ENCODE measurements at places on chromosomes 12 and 14.

DNA sequence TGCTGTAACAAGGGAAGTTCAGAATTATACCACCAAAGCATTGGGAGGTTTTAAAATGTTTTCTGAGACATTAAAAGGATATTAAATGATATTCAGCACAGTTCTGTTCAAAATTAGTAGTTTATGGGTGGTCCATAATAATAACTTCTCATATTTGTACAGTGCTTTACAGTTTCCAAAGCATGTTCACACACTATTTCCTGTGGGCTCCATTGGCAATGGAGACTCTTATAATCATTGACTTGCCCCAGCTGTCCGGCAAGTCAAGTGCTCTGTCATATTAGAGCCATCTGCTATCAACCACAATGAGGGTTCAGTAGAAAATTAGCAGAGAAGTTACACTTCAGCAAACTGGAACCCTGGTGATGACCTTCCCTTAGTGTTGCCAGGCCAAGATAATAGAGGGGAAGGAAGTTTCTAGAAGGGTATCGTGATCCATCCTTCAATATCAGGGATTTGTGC is 526.6 kb upstream of the CCDC196 start:
- DNase-seq, result no peak

GRCh38 chr12:65568517-65568916 is 255.8 kb upstream of the HMGA2 start:
- no peak for DNase-seq

GRCh38 chr14:105468621-105469241 is 5.9 kb upstream of the CRIP2 start:
- DNase-seq, result no peak

DNA sequence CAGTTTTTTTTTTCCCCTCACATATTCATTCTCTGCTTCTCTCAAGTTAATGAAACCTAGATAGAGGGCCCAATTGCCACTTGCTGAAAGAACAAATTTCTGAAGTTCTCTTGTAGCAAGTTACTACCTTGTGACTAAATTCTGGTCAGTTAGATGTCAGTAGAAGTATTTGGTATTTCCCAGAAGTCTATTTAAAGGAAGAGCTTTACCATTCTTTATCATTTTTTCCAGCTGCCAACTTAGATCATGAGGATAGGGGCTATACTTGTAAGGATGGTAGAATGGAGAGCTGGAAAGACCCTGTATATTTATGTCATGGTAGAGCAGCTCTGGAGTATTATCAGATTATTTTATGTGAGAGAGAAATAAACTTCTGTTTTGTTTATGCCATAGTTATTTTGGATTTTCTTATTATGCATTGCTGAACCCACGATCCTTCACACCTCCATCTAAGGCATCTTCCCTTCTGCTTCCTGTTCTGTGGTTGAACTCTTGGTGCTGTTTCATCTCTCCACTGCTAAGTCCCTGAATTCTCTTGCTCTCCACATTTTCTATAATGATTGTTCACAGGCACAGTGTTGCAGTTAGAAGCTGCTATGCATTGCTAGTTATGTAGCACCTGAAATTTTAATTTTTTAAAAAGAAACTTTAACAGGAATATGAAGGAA is 25.9 kb downstream of the FUT8 start:
- no peak for DNase-seq

GRCh38 chr12:112894128-112894527 is 12.6 kb upstream of the OAS1 start:
- DNase-seq, result no peak

DNA sequence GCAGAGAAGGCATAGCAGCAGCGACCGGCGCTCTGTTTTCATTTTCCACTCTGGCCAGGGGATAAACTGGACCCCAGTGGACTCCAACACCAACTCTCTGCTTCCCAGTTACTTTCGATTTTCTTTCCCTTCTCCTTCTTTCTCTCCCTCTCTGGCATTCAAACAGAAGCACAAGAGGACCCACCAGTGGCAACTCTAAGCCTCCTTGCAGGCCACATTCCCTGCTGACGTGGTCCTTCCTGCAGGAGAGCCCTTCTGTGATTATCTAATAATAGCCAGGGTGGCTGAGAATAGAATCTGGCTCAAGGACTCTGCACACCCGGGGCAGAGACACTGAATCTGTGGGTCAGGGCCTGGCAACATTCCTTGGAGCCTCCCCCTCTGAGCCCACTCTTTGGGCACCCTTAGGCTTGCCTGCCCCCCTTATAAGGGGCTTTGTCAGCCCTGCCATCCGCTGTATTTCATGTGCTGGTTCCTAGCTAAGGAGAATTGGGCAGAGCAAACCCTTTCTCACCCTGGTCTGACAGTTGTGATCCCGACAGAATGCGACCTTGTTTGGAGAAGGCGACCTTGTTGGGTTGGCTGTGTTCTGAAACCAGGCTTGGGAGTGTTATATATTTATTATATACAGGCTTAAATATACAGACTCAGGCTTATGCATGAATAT is 8.2 kb upstream of the HOXC6 start:
- DNase-seq, result no peak

DNA sequence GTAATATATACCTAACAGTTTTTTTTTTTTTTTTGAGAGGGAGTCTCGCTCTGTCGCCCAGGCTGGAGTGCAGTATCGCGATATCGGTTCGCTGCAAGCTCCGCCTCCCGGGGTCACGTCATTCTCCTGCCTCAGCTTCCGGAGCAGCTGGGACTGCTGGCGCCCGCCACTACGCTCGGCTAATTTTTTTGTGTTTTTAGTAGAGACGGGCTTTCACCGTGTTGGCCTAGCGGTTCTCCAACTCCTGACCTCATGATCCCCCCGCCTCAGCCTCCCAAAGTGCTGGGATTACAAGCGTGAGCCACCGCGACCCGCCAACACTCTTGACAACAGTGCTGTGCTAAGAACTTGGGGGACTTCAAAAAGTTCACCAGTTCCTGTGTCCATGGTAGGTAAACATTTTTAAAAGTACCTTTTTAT is 63.5 kb downstream of the FOXG1 start:
- no peak for DNase-seq

DNA sequence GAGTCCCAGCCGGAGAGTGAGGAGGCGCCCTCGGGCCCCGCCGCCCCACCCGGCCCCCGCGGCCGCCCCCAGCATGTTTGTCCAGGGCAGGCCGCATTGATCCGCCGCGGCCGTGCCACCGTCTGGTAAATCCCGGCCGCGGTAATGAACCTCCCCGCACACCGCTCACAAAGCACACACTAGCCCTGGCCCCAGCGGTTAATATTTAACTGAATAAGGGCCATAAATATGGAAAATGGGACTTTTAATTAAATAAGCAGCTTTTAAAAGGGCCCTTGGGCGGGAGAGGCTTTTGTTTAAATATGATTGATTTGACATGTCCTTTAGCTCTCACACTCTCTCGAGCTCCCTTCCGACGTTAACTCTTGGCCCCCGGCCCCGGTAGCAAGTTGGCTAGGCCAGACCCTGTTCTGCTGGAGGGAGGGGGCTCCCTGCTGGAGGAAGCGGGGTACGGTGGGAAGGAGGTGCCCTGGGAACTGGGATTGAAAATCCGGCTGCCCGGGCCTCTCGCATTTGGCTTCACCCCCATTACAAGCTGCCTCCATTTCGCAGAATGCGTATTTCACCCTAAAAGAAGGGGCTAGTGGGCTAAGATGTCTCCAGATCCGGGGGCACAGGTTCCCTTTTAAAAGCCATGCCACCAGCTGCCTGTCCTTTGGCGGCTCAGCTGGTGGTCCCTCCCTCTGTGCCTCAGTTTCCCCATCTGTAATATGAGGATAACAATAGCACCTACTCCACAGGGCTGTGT is 199.8 kb downstream of the RBM19 start:
- DNase-seq, result no peak

DNA sequence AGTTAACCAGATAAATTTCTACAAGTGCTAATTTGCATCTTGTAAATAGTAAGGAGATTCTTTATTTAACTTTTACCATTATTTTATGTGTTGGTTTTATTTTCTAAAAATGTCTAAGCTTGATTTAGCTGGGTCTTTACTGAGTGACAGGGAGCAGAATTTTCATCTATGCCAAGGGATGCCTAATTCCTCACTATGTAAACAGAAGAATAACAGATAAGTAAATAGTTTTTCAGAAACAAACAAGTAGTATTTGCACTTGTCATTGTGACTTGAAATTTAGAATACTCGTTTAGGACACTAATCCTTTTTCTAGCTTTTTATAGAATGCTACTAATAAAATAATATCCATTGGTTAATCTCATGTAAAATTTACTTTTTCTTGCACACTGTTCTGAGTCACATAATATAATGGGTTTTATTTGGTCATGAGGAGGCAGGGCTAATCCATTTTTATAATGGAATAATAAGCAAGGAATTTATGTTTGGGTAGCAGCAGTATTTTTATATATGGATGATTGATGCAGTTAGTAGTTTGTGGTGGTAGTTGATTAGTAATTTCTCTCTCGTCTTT is 746.5 kb downstream of the SLC6A15 start:
- DNase-seq, result no peak

- DNase-seq, result no peak
These were observed 44.4 kb downstream of the DYRK2 start for GRCh38 chr12:67692966-67693365.

DNA sequence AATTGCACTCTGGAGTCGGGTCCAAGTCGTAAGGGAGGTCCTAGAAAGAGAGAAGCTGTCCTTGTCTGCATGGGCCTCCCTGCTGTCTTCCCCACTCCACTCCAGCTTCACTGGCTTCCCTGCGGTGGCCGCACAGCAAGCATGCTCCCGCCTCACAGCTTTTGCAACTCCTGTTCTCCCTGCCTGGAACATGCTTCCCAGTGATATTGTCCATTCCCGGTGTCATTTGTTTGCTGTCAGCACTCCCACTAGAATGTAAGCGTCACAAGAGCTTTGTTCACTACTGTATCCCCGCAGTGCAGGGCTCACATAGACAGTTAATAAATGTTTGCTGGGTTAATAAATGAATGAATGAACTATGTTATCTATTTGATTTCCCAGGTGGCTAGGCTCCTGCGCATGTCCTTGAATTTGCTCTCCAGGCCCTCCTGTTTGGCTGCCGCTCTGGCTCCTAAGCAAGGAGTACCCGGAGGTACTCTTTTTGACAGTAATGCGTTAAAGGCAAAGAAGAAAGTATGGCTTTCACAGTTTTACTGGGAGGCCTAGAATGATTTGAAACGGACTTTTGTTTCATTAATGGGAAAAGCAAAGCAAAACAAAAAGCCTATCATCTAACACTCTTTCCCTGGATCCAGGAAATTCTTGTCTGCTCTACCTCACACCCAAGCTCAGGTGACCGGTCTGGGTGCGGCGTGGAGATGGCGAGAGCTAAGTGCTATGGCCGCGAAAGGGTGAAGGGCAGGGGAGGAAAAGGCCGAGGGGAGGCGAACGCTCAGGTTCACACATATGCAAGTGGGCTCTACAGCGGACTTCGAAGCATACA is 6.2 kb upstream of the SLC7A7 start:
- DNase-seq, result no peak

DNA sequence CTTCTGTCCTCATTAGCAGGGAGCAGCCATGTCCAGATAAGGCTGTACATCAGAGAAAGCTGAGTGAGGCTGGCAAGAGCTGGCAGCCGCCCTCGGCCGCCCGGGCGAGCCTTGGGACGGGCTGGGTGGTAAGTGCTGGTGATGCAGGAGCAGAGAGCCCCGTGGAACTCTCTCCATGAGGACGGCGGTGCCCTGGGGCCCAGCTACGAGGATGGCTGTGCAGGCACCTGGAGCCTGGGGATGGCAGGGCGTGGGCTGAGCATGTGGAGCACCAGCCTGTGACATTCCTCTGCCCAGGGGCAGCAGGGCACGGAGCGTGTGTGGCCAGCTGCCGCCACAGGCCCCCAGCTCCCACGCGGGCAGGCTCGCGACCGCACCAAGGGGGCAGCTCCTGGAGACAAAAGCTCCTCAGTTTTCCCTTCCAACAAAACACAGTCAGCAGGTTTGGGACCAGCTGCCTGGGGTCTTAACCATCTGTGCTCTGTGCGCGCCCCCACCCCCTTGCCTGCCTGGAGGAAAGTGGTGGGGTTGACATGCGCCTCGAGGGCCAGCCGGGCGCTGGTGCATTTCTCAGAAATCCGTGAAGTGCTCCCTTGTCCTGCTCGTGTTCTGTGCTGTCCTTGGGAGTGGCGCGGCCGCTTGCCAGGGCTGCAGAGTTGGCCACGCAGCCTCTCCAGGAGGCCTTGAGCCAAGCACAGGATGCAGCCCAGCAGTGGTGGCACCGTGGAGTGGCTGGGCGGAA is 21.4 kb downstream of the PACS2 start:
- no peak for DNase-seq

- no peak for DNase-seq
These were observed 7.1 kb upstream of the PGF start for GRCh38 chr14:74962493-74962892.

GRCh38 chr14:84225268-84225667 is 1304.7 kb upstream of the FLRT2 start:
- DNase-seq, result no peak

DNA sequence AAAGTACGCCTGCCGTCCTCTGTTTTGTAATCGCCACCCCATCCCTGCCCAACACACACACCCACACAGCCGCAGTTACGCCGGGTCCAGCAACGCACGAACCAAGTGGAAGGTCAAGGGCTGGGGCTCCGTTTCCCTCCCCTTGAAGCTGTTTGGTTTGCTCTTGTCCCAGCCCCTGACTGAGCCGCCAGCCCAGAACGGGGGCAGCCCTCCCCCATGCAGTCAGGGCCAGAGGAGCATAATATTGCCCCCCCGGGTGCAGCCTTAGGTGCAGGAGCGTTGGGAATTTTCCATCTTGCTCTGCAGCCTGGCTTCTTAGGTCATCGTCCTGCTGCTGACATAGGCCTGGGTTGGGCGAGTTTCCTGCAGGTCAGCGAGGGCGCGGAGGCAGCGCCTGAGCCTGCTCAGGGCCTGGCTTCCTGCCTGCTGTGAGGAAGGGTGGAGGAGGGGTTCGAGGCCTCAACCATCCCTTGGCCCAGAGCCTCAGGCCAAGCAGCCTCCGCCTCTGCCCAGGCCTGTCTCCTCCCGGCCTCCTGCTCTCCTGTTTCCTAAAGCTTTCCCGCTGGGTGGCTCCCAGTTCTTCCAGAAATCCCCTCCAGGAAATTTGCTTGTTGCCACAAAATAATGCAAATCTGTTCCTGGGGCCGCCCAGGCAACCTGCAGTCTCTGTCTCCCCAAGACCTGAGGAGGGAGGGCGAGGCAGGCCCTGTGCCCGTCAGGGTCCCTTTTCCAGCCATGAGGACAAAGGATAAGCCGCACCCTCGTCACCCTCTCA is 44.5 kb downstream of the PSMA6 start:
- no peak for DNase-seq

- no peak for DNase-seq
These were observed 151.4 kb downstream of the KCNC2 start for GRCh38 chr12:75058228-75058627.
